ENCODE measurements at places on chromosomes 13 and 19.

- no peak for DNase-seq
These were observed 10.6 kb downstream of the C19orf47 start for GRCh38 chr19:40337594-40337993.

DNA sequence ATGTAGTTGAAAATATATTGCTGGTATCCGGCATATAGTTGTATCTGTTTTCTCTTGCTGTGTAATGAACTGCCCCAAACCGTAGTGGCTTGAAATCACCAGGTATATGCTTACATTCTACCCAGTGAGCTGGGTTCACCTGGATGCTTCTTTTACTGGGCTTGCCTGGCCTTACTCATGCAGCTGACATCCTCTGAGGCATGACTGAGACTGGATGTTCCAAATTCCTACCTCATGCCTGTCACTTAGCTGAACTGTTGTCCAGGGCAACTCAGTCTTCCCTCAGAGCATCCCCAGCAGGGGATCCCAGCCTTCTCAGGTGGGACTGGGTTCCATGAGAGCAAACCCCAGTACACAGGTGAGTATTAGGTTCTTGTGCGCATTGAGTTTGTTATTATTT, 66.8 kb downstream of the IFT88 start:
- DNase-seq: no peak

GRCh38 chr13:78844106-78844505, 185.2 kb upstream of the OBI1 start:
- DNase-seq: no peak

DNA sequence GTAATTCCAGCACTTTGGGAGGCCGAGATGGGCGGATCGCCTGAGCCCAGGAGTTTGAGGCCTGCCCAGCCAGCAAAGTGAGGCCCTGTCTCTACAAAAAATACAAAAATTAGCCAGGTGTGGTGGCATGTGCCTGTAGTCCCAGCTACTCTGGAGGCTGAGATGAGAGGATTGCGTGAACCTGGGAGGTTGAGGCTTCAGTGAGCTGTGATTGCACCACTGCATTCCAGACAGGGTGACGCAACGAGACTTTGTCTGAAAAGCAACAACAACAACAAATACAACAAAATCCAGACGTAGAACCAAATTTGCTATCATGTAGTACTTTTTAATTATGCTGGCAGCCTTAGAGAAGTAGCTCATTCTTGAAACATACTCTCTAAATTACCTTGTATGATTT, 277.1 kb downstream of the KLF5 start:
- DNase-seq: no peak

DNA sequence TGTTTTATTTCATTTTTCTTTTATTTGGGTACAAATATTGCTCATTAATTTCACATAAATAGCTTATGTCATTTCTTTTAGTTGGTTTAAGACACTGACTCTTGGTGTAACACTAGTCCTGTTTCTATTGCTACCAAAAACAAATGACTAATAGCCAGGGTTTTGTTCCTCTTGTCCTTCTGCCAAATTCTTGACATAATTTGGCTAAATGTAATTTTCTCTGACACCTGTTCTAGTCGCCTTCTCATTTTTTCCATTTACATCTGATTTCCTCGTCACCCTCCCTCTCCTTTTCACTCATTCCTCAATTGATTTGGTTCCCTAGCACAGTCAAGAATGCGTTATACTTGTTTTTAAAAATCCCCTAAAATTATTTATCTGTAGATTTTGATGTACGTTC, 1718.7 kb downstream of the EFNB2 start:
- no peak for DNase-seq

- no peak for DNase-seq
These were observed 210.4 kb downstream of the DCLK1 start for GRCh38 chr13:35920816-35921215.

DNA sequence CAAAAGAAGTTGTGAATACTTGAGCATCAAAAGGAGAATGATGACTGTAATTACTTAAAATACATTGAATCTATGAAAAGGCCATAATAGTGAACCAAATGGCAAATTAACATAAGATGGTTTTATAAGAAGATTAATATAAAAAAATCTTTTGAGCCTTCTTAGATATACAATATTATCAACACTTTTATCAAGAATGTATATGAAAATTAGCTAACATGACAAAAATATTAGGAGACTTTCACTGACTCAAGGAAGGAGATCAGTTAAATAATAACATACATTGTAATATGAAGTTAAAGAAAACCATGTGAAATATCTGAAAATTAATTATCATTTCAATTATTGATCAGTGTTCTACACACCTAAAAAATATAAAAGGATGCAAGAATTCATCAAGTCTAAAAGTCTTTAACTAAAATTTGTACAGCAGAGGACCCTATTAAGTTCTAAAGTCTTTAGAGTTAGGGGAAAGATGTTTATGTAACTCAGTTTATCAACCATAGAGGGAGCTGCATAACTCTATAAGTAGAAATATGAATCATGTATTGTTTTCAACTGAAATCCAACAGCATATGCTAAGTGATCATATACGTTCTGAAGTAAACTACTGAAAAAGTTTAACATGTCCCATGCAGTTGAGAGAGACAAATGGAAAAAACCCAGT, 756.1 kb upstream of the MIR17HG start:
- no peak for DNase-seq

DNA sequence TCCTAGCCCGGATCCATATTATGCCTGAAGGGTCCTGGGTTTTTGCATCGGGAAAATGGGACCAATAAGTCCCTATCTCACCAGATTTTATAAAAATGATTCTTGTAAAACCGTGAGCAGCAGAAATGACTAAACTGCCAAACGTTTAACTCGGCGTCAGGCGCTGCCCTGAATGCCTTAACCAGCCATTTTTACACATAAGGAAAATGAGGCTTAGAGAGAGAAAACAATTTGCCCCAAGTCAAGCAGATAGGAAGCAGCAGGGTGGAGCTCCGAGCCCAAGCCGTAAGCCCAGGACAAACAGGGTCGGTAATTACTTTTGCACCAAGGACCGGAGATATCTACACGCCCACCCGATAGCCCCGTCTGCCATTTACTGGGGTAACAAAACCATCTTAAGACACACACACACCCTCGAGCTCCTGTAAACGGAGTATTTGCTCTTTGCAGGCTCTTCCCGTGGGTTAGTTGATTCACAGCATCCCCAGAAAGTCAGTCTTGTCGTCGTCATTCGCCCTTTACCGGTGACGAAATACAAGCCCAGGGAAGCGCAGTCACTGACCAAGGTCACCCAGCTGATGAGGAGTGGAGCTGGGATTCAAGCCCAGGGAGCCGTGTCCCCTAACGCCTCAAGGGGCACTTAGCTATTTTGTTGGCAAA, 16.0 kb upstream of the MRI1 start:
- no peak for DNase-seq

- no peak for DNase-seq
These were observed 4.3 kb downstream of the ERCC1 start for GRCh38 chr19:45419396-45419795.

DNA sequence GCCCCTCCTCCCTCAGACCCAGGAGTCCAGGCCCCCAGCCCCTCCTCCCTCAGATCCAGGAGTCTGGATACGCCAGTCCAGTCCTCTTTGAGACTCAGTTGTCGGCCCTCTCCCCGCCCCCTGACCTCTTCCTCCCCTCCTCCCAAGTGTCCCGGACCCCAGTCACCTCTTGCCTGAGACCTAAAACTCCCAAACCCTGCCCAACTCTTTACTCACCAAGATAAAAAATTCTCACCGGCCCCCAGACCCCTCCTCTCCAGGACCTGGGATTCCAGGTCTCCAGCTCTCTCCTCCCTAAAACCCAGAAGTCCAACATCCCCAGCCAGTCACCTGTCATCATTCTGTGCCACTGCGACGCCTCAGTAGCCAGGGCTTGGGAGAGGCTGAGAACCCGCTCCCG, 1.4 kb upstream of the HSD17B14 start:
- no peak for DNase-seq

- DNase-seq: peak; percentile 31
These were observed 524.1 kb downstream of the GPC6 start for GRCh38 chr13:93750676-93751075.
